ENCODE measurements at places on chromosomes 4 and X.

- no peak for DNase-seq
Measured at GRCh38 chr4:145815626-145816025, 123.0 kb downstream of the ZNF827 start.

GRCh38 chr4:165625281-165625680, 246.5 kb downstream of the CPE start:
- DNase-seq: no peak

GRCh38 chr4:168618577-168619265, 121.9 kb downstream of the PALLD start:
- no peak for DNase-seq

DNA sequence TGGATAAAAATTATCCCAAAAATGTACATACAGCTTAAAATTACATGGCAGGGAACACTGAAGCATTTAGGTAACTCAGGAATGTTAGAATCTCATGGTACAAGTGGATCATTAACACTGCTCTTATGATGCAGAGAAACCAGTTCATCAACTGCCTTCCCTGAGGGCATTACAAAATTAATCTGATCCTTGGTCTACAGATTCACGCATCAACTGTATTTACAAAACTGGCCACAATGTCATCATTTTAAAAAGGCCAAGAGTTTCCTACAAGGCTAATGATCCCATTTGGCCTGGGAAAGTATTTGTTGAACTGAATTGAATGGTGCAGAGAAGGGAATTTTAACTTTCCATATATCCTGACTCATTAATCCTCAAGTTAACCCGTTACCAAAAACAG, 84.6 kb downstream of the TSPAN5 start:
- DNase-seq: no peak

- DNase-seq: no peak
Measured at GRCh38 chr4:42331914-42332368, 65.3 kb upstream of the SHISA3 start.

GRCh38 chr4:151960449-151961230, 199.8 kb upstream of the GATB start:
- DNase-seq: no peak

DNA sequence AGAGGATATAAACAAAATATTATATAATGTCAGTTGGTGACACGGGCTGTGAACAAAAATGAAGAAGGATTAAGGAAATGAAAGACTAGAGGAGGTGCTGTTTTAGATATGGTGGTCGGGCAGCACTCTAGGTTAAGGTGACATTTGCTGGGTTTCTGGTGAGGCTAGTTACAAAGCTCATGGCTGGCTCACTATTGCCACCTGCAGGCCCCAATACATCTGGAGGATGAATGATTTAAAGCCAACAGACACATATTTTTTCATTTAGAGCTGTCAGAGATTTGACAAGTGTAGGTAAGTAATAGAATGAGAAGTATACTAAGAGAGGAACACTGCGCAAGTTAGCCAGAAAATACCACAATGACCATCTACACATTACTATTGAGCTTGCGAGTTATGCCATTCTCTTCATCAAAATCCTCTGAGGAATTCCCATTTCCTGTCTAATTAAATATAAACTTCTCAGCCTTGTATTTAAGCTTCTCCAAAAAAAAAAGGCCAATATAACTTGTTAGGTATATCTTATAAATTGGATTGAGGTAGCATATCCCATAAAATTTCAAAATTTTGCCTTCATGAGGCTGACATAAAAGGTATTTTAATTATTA, 6.4 kb upstream of the FGG start:
- DNase-seq: no peak

DNA sequence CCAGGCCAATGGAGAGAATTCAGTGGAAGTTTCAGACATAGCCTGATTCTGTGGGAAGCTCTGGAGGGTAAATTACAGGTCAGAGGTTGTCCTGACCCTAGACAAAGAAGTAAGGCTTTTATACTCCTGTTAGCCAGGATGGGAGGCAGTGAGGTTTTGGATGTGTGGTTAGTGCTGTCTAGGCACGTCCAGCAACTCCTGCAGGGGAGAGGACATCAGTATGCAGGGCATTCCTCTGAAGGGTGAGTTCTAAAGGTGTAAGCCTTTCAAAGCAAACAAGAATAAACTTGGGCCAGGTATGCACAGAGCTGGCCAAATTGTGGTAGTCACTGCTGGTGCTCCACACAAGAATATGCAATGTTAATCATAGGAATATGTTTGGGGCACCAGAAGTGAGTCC, 562.5 kb downstream of the CCSER1 start:
- no peak for DNase-seq

DNA sequence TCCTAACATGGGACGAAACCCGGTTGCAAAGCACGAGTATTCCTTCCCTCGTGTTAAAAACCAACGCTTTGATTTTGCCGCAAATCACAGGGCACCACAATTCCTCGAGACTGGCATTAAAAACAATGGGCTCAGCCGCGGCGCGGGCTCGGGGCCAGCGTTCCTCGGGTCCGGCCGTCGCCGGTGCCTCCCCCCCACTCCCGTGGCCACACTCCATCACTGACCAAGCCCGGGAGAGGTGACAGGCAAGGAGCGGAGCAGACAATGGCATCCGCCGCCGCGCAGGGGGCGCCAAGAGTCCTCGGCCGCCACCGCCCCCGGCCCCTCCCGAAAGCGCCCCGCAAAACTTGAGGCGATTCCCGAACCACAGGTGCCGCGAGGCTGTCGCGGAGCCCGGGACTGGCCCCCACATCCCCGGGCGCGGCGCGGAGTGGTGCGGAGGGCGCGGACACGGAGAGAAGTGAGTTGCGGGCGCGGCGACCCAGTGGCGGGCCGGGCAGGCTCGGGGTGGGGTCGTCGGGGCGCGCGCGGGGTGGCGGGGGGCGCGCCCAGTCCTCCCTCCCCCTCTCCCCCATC, 445 bp downstream of the AP1S2 start:
- DNase-seq: no peak
